ENCODE measurements at places on chromosomes 2 and 18. TPM values are rescaled to one million over a fixed set of nuclear protein-coding genes. Genes with fewer than 3 reads are reported as not detected.

- no peak for DNase-seq
These were observed 109.7 kb upstream of the PKDCC start for GRCh38 chr2:41937921-41938708.

DNA sequence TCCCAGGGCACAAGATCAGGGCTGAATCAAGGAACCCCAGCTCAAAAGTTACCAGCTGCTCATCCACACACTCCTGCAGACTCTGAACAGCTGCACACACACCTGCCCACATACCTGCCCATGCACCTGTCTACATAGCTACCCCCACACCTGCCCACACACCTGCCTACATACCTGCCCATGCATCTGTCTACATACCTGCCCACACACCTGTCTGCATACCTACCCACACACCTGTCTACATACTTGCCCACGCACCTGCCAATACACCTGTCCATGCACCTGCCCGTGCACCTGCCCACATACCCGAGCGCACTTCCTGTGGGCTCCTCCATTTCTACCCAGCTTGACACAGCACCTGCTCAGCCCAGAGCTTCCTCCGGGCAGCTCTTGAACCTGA lies 122.8 kb upstream of the AGAP1 start:
- DNase-seq: no peak

The ATP6V1B1 gene
- total RNA-seq: 0.40 TPM

The GPR35 gene
- total RNA-seq: 0.33 TPM

The MARCHF4 gene
- 4.1 TPM for total RNA-seq

The EMILIN1 gene
- 6.0 TPM for total RNA-seq

The ATP5MC3 gene
- 310 TPM for total RNA-seq

The TXNDC9 gene
- total RNA-seq: 121 TPM

The CREB1 gene
- 32.2 TPM for total RNA-seq

The UNC80 gene
- total RNA-seq: not detected

- DNase-seq: no peak
These were observed 83.7 kb upstream of the RBM44 start for GRCh38 chr2:237714690-237715458.

DNA sequence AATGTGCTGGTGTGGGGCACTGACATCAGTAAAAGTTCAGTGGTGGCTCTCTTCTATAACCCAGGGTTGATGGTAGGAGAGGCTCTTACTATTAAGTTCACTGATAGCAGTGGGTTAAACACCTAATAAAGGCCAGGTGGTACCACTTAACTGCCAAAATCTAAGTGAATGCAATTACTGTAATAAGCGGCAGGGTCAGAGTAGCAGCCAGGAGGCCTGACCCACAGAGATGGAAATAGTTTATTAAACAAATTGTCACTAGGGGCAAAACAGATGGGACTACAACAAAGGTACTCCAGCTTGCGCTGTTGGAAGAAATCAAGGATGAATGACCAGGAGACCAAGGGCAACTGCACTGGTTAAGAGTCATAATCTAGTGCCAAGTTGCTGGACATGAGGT lies 26.6 kb downstream of the ZSWIM2 start:
- DNase-seq: no peak

The RPRM gene
- total RNA-seq: 0.40 TPM

- no peak for DNase-seq
These were observed 37.4 kb downstream of the XRCC5 start for GRCh38 chr2:216146573-216146972.

GRCh38 chr2:98819231-98819766 lies 88.4 kb upstream of the MGAT4A start:
- DNase-seq: no peak

The DIPK1C gene
- not detected for total RNA-seq

DNA sequence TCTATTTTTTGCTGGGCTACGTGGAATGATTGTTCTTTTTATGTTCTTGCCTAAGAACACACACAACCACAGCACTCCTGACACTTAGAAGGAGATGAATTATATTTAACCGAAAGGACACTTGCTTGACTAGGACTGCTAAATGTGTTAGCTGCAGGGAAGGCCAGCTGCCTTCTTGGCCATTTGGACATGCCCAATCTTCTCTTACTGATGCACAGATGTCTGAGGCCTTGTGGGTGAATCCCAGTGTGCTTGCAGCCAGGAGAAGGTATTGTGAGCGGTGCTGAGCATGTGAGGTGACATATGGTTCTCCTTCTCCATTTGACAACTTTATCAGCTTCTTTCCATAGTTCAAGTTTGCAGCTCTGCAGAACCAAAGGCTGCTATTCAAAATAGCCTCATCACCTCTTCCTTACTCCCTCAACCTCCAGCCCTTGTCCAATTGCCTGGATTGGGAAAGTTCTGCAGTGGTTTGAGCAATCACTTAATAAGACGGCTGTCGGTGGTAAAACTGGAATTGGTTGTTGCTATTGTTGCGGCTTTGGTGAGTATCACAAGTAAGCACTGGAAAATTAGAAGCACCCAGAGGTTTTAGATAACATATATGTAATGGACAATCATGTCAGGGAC lies 1113.3 kb downstream of the TSN start:
- DNase-seq: no peak

The DAW1 gene
- total RNA-seq: 5.2 TPM

GRCh38 chr2:113112871-113113270 lies 14.5 kb upstream of the IL1RN start:
- no peak for DNase-seq

The TMEM200C gene
- 1.3 TPM for total RNA-seq

GRCh38 chr18:9069601-9070000 lies 32.9 kb upstream of the NDUFV2 start:
- no peak for DNase-seq

The C18orf54 gene
- 7.7 TPM for total RNA-seq

- DNase-seq: no peak
These were observed 431.6 kb downstream of the PID1 start for GRCh38 chr2:228839421-228839876.

- DNase-seq: no peak
These were observed 506.7 kb downstream of the CMPK2 start for GRCh38 chr2:6358985-6359384.

The CD226 gene
- 0.91 TPM for total RNA-seq

- DNase-seq: no peak
These were observed 32.1 kb downstream of the ZFP36L2 start for GRCh38 chr2:43194121-43194869.

DNA sequence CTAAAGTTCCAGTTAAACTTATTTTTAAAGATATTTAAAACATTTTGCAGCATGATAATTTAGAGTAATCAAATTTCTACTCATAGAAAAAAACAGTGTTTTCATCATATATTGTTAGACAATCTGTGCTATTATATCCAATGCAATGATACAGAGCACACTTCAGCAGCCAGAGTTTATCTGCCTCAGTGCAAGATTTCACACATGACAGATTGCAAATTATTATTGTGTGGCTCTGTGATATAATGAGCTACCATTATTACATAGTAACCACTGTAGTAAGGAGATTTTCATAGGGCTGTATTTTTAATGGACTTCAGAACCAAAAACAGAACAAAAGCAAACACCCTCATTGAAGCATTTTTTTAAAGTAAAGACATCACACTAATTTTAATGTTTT lies 762.4 kb downstream of the DSC3 start:
- DNase-seq: no peak

Data from Daoy (cell line).